Gastroesophageal sphincter (tissue), 4 donors: ENCODE measurements at places on chromosomes 1 and 21.

DNA sequence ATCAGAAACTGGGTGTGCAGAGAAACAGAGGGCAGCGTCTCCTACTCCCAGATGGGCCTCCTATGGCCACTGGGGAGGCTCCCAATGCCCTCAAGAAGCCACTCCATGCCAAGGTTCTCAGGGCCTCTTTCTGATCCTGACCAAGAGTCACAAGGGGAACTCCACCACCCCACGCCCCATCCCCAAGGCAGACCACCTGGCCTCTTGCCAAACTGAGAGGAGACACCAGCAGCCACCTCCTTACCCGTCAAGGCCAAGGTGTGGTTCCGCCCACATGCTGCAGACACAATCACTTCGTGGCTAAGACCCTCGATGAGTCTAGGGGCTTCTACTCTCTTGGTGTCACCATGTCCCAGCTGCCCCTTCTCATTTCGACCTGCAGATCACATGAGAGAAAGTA, 17.0 kb downstream of the RCC2 start:
- no peak for ATAC-seq

DNA sequence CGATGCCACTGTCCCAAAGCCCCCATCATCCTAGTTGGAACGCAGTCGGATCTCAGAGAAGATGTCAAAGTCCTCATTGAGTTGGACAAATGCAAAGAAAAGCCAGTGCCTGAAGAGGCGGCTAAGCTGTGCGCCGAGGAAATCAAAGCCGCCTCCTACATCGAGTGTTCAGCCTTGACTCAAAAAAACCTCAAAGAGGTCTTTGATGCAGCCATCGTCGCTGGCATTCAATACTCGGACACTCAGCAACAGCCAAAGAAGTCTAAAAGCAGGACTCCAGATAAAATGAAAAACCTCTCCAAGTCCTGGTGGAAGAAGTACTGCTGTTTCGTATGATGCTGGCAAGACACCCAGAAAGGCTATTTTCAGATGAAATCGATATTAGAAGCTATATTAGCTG, 8.1 kb downstream of the RHOU start:
- ATAC-seq = no peak

DNA sequence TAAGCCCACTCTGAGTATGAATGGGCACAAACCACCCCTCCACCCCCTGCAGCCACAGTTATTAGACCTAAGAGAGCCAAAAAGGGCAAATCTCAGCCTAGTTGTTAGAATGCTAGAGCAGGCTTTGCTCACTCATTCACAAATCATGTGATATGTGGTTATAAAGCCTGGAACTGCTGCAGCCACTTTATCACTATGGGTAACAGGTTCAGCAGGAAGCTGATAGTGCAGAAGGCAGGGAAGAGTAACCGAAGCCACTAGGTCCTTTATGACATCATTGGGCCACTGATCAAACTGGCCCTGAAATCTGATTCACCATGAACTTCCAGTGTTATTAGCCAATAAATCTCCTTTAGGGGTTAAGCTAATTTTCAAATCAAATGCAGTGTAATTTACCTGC, 134.7 kb downstream of the GRIK1 start:
- ATAC-seq = no peak

DNA sequence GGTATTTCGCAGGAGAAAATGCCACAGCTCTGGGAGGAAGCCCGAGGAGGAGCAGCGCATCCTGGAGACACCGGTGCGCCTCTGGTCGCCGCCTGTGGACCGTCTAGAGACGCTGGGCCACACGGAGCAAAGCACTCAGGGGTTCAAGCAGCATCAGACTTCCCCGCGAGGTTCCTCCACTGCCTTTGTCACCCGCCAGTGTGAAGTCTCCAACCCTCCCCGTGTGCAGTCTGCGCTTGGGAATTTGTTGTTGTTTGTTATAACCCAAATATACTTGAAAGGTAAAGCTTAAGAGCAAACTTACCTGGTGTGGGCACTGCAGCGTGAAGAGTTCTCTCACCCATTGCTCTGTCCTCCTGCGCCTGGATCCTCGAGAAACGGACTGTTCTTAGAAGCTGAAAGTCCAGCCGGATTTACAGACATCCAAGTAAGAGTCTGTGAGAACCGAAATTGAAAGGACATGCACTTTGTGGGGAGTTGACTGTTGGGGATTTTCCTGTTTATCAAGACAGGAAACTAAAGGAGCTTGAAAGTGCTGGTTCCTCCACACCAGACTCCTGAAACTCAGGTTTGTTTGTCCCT, at the start of gene GBP4:
GBP4 (minus strand) TSS at position 452 of the 582 bp plus-strand sequence; CDS start at position 344, 108 bp downstream.
- ATAC-seq = peak; percentile 63

DNA sequence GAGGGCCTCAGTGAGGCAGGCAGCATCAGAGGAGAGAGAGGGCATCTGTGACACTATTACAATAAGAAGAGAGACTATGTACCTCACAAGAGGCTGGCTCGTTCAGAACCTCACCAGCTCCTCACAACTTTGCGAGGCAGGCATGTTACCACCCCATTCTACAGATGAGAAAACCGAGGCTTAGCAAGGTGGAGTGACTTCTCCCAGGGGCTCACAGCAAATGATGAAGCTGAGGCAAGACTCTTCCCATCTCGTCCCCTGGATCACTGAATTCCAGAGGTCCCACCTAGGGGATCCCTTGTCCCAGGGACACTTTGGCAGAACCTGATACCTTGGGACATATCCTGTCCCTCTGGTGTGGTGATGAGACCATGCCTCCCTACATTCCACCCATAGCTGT, 64.4 kb downstream of the DISP3 start:
- no peak for ATAC-seq

DNA sequence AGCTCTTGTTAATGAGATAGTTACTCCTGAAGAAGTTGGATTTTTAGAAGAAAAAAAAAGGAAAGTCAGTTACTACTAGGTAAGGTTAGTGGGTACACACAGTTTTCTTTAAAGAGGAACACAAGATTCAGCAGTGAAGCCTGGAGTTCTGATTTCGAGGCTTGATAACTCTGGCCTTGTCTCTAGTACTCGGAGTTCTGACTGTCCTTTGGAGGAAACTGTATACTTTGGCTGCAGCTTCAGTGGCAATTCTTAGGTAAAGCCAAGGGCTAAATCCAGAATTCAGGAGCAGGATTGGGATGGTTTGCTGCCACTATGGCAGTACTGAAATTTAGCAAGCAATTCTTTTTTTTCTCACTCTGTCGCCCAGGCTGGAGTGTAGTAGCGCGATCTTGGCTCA, 9.2 kb downstream of the ACADM start:
- no peak for ATAC-seq

DNA sequence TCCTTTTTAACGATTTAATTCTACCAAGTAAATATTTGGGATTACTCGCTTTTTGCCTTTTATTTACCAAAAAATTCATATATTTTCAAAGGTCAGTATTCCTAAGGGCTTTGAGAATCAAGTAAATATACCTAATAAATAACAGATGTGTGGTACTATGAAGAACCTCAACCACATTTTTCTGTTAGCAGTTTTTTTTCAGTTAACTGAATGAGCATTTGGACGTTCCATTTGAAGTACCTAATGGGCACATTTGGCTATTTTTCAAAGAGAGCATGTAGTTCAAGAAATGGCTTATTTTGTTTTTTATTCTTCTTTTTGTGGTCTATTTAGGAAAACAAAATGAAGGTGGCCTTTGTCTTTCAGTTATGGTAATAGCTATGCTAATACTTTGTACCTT, 253.0 kb downstream of the GPR52 start:
- ATAC-seq = no peak

DNA sequence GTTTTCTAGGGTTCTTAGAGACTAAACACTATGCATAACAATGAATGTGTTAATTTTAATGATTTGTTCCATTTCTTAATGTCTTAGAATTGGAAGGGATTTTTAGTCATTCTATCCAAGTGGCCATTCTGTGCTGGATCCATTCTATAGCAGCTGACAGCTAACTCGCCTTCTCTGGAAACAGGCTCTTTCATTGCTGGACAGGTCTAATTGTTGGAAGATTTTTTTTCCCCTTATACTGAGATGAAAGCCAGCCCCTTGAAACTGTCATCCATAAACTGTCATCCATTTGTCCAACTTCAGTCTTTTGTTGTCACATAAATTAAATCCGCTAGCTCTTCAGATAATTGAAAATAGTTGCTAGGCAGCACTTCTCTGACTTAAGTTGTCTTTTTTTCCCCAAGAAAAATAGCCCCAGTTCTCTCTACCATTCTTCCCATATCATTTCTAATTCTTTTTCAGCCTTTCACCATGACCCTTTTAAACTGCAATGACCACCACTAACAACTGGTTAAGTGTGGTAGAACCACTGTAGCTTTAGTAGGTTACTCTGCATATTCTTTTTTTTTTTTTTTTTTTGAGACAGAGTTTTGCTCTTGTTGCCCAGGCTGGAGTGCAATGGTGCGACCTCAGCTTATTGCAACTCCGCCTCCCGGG, 19.7 kb downstream of the AK4 start:
- ATAC-seq = no peak

DNA sequence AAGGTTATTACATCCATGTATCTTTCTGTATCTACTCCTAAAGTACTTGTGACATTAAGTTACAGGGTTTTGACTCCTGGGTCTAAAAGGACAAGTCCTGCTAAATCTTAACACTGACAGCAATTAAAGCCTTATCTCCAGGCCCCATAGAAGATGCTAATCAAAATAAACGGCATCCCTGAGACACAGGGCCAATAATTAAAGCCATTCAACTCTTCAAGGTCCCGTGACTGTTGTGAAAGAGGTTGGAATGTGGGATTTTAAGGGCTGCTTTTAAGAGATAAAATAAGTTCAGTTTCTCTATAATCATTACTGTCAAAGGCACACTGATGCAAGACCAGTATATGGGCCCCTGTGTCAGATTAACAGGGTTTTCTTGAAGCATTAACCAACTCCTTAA, 8.3 kb downstream of the DNAI4 start:
- ATAC-seq = no peak

- ATAC-seq = no peak
Observed at GRCh38 chr1:192831706-192832355, 23.0 kb downstream of the RGS2 start.

- ATAC-seq = no peak
Observed at GRCh38 chr21:44875316-44875700, 1.8 kb upstream of the PTTG1IP start.

DNA sequence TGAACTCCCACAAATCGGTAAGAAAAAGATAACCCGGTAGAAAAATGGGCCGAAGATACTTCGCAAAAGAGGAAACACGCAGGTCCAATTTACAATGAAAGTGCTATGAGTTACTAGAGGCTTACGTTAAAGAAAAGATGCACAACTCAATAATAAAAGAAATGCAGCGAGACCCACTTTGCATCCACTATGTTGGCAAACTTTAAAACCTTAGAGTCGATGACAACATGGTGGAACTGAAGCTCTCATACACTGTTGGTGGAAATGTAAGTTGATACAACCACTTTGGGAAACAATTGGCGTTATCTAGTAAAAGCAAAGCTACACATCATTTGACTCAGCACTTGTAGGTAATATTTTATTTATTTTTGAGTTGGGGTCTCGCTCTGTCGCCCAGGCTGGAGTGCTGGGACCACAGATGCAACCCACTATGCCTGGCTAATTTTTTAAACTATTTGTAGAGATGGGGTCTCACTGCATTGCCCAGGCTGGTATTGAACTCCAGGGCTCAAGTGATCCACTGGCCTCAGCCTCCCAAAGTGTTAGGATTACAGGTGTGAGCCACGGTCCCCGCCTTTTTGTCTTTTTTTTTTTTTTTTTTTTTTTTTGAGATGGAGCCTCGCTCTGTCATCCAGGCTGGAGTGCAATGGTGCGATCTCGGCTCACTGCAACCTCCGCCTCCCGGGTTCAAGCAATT, 696 bp upstream of the GPATCH3 start:
- no peak for ATAC-seq

GRCh38 chr1:235872270-235872669, 5.6 kb upstream of the LYST start:
- ATAC-seq = no peak

- no peak for ATAC-seq
Observed at GRCh38 chr1:43536864-43537358, 6.2 kb downstream of the PTPRF start.

- ATAC-seq = no peak
Observed at GRCh38 chr1:69073176-69073575, 494.5 kb upstream of the LRRC7 start.

GRCh38 chr1:65845535-65846060, 52.9 kb downstream of the PDE4B start:
- no peak for ATAC-seq

DNA sequence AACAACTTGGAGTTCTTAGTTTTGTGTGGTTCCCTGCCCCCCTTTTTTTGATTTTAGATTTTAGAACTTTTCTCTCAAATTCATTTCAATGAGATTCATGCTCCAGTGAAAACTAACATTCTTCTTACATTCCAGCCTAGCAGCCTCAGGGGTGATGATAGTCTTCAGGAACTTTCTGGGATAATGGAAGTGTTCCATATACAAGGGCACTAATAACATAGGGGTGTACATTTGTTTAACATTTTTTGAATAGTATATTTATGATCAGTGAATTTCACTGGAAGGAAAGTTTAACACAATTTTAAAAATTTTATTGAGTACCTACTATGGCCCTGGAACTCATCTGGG, 61.4 kb upstream of the ZNF648 start:
- ATAC-seq = no peak

GRCh38 chr1:196723325-196724185, 51.1 kb upstream of the CFHR3 start:
- no peak for ATAC-seq

DNA sequence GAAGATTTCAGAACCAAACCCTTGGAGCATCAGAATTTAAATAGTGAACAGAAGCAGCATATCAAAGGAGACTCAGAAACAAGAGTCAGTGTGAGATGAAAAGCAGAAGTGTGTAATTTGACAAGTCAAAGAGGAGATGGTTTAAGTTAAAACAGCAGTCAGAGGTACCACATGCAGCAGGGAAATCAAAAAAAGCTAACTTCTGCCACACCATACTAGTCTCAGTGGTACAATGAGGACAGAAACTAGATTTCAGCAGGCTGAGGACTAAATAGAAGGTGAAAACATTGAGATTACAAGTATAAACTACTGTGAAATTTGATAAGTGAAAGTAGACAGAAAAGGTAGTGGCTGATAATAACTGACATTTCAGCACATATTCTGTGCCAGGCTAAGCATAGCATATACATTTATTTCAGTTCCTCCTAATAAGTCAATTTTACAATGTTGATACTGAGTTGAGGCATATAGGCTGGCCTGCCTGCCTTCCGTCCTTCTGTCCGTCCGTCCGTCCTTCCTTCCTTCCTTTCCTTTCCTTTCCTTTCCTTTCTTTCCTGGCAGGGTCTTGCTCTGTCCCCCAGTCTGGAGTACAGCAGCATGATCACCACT, 12.6 kb downstream of the SUCO start:
- no peak for ATAC-seq

DNA sequence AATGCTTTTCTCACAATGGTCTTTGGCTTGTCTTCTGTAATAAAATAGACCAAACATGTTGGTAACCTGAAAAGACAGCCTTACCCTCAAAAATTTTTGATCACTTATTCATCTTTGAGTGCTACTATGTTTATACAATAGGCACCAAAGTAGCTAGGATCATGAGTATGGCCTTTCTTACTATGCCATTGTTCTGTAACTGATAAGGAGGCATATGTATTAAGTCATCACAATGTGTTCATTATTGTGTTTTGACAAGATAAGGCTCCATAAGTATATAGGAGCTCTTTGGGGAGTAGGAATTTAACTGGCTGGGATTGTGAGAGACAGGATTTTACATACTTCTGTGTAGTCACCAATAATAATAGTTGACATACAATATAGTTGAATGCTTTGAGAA, 675 bp downstream of the TMCO2 start:
- no peak for ATAC-seq

GRCh38 chr1:31006747-31007146, 58.8 kb downstream of the PUM1 start:
- ATAC-seq = no peak
